GM23248 (cell line): ENCODE measurements at places on chromosomes 5 and 9.

DNA sequence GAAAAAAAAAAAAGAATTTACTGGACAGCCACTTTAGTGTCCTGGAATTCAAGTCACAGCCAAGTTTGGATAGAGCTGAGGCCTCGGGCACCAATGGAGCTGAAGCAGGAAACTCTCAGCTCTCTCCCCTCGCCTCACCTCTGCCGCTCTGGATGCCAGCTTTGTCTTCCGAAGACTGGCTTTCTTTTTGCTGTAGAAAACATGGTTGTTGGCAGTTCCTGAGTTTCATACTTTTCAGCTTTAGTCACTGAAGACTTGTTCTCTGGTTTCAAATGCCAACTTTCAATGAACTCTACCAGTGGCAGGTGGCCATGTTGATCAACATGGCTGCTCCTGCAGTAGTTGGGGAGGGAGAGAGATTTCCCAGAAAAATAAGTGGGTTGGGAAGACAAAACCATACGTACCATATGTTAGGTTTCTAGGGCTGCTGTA lies 142.2 kb downstream of the SNX18 start:
- peak; percentile 65 for DNase-seq

DNA sequence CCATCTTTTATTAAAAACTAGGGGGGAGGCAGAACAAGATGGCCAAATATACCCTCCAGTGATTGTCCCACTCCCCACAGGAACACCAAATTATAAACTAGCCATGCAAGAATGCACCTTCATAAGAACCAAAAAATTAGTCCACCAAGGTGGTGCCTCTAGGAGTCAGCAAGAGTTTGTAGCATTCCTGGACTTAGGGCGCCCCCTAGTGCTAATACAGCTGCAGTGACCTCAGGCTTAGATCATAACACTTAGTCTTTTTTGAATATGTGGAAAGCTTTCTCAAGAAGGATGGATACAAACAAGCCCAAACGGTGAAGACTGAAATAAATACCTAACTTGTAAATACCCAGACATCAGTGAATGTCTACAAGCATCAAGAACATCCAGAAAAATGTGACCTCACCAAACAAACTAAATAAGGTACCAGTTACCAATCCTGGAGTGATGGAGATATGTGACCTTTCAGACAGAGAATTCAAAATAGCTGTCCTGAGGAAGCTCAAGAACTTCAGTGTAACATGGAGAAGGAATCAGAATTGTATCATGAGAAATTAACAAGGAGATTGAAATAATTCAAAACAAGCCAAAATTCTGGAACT lies 19.3 kb downstream of the PPIP5K2 start:
- peak; percentile 75 for DNase-seq

- peak; percentile 47 for DNase-seq
These were observed 21.5 kb upstream of the RNF20 start for GRCh38 chr9:101512116-101512515.

- peak; percentile 26 for DNase-seq
These were observed 12.8 kb upstream of the NDFIP1 start for GRCh38 chr5:142095651-142096330.

DNA sequence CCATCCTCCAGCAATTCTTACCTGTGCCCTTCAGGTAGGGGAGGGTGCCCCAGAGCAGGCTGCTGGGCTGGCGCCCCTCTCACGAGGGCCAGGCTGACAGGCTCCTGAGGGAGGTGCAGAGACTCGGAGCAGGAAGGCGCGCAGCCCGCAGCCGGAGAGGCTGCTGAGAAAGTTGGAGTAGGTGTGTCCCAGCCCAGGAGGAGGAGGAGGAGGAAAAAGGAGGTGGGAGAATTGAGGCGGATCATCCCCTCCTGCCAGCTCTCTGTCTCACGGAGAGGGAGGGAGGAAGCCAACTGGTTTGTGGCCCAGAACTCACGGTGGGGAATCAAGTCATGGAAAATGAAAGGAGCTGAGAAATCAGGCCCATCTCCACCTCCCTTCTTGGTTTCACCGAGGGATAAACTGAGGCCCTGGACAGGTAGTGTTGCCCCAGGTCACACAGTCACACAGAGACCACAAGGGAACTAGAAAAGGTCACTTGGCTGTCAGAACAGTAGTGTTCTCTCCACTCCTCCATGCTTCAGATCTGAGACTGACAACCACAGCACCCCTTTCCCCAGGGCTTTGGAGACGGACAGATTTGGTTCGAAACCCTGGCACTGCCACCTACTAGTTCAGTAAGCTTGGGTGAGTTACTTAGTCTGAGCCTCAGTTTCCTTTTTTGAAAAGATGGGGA lies at the start of gene FAT2:
FAT2 (minus strand) TSS at position 188 of the 676 bp plus-strand sequence. CDS start 22,400 bp downstream, outside the sequence.
- DNase-seq, result no peak

- DNase-seq, result no peak
These were observed 183.9 kb downstream of the GRIA1 start for GRCh38 chr5:153674356-153674755.

- DNase-seq, result no peak
These were observed 32.4 kb upstream of the CKS2 start for GRCh38 chr9:89278551-89278950.

- DNase-seq, result peak; percentile 27
These were observed 32.1 kb upstream of the TCF7 start for GRCh38 chr5:134082264-134082992.

- peak; percentile 30 for DNase-seq
These were observed 61.4 kb upstream of the ADRA1B start for GRCh38 chr5:159854916-159855315.

GRCh38 chr5:134492568-134492967 lies 32.9 kb upstream of the JADE2 start:
- peak; percentile 30 for DNase-seq
